Osteocyte (in vitro differentiated cells): ENCODE measurements at places on chromosomes 3 and 15. TPM values are rescaled to one million over a fixed set of nuclear protein-coding genes. Genes with fewer than 3 reads are reported as not detected.

SECISBP2L gene
- 47.7 TPM in 2 replicates for total RNA-seq

- no peak for DNase-seq
Observed at GRCh38 chr3:194304186-194304917, 46.8 kb downstream of the CPN2 start.

DNA sequence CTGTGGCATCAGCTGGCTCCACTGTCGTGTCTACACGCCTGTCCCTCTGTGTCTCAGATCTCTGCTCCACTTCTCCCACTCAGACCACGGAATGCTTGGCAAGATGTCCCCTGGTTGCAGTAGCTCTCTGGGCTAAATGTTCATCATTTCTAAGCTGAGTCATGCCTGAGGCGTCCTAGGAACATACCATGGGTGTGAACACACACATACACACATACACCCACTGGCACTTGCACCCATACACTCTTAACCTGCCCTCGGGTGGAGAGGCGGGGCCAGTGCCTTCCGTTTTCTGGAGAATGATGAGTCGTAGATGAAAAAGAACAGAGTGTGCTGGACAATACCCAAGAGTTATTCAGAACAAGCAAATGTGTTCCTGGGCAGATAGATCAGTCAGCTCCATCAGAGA is 72.4 kb downstream of the SENP2 start:
- peak; percentile 89 for DNase-seq

DNA sequence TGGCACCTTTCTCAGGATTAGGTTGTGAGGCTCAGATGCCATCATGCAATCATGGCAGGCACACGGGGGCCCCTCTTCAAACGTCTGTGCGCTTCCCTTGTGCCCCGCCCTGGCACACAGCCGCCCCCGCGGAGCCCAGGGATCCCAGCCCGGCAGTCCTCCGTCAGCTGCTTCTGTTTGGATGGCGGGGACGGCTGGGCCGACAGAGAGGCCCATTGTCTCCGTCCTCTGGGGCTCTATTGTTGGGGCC is 849 bp upstream of the HDAC11 start:
- no peak for DNase-seq

GRCh38 chr3:15360788-15361493 is 28.6 kb upstream of the SH3BP5 start:
- DNase-seq: no peak
